ENCODE measurements at places on chromosomes 1 and 21. TPM values are rescaled to one million over a fixed set of nuclear protein-coding genes. Genes with fewer than 3 reads are reported as not detected.

DNA sequence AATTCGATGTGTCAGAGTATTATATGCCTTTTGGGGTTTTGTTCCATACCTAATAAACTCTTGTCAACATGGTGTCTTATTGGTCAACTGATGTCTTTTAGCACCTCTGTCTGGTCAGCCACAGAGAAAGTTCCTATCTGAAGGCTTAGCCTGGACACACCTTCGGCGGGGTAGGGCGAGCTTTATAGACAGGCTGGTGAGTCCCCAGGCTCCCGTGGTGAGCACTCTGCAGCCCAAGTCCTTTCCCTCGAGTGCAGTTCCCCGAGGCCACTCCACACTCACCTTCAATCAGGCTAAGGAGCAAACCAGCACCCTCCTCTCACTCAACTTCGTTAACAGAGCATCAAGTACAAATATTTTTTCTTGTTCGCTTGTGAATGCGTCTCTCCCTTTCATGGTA lies 133.9 kb downstream of the ATG4C start:
- H3K4me3 ChIP-seq = no peak overlapping the region
- H3K36me3 ChIP-seq = no peaks in the 10 kb centered on the region
- no peaks in the 10 kb centered on the region for H3K27me3 ChIP-seq
- no peak for DNase-seq

DNA sequence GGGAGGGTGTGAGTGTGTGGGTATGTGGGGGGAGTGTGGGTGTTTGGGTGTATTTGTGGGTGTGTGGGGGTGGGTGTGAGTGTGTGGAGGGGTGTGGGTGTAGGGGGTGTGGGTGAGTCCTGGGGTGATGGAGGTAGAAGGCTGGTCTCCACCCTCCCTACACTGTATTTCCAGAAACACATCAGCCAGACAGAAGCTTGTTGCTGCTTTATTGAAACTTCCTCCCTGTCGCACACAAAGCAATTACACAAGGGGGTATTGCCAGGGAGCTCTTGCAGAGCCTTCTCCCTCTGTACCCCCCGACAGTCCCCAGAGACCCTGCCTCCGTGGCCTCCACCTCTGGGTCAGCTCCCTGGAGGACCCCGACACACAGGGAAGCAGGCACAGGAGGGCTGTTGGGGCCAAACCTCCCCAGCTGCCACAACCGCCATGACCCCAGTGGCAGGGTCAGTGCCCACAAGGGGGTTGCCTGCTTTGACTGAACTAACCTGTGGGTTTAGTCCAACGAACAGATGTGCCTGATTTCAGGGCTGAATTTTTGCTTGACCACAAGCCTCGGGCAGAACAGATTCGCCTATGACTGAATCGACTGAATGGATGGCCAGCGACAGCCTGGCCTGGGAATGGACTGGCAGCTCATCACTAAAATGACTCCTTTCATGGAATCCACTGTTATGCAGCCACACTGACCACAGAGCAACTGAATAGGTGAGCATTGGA lies 9.1 kb upstream of the MATN1 start:
- H3K27me3 ChIP-seq = no peaks in the 10 kb centered on the region
- peaks cover 4% of the 10 kb centered on the region for H3K4me1 ChIP-seq
- H3K36me3 ChIP-seq = no peaks in the 10 kb centered on the region
- H3K27ac ChIP-seq = no peak overlapping the region

DNA sequence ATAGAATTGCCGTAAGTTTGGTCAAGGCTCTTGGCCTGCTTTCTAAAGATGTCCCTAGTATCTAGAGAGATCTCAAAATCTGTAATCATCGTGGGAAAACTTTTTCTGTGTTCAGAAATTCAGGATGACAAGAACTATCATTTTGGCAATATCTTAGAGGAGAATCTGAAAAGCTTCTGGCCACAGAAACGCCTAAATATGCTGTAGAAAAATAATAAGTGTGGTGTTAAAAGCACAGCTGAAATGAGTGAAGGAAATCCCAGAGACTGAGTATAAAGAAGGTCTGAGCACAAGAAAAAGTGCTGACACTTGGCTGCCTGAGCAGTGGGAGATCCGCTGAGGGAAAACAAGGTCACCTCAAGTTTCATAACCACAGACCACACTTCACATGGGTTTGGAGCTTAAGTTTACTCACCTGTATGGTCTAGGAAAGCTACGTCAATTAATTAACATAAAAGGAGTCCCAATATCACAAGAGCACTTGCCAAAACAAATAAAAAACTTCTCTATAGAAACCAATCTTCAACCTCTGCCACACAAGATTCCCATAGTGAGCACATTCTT lies 235.2 kb upstream of the IRF2BP2 start:
- no peak for DNase-seq
- H3K4me1 ChIP-seq = no peaks in the 10 kb centered on the region
- H3K27ac ChIP-seq = no peak overlapping the region
- H3K36me3 ChIP-seq = no peaks in the 10 kb centered on the region

GRCh38 chr1:160436966-160437365 lies 36.6 kb downstream of the VANGL2 start:
- H3K27me3 ChIP-seq = no peaks in the 10 kb centered on the region
- no peak for DNase-seq
- H3K27ac ChIP-seq = no peak overlapping the region
- H3K4me1 ChIP-seq = peaks cover 1% of the 10 kb centered on the region

- H3K4me3 ChIP-seq = no peak overlapping the region
- no peak for DNase-seq
- no peaks in the 10 kb centered on the region for H3K27me3 ChIP-seq
- no peaks in the 10 kb centered on the region for H3K4me1 ChIP-seq
- H3K36me3 ChIP-seq = no peaks in the 10 kb centered on the region
Observed at GRCh38 chr1:38071312-38072256, 25.0 kb upstream of the POU3F1 start.

- H3K36me3 ChIP-seq = no peaks in the 10 kb centered on the region
- H3K4me3 ChIP-seq = no peak overlapping the region
- H3K27me3 ChIP-seq = no peaks in the 10 kb centered on the region
- no peaks in the 10 kb centered on the region for H3K4me1 ChIP-seq
Observed at GRCh38 chr1:30695439-30695841, 27.9 kb downstream of the MATN1 start.

DNA sequence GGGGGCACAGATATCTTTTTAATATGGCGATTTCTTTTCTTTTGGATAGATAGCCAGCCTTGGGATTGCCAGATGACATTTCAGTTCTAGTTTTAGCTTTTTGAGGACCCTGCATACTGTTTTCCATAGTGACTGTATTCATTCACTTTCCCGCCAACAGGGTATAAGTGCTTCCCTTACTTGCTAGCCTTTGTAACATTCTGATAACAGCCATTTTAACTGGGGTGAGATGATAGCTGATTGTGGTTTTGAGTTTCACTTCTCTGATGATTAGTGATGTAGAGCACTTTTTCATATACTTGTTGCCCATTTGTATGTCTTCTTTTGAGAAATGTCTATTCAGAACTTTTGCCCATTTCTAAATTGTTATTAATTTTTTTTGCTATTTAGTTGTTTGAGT lies 151.9 kb downstream of the NTPCR start:
- H3K4me1 ChIP-seq = peaks cover 3% of the 10 kb centered on the region
- DNase-seq = no peak
- no peak overlapping the region for H3K4me3 ChIP-seq
- H3K27ac ChIP-seq = no peak overlapping the region
- H3K36me3 ChIP-seq = no peaks in the 10 kb centered on the region
- H3K27me3 ChIP-seq = no peaks in the 10 kb centered on the region

DNA sequence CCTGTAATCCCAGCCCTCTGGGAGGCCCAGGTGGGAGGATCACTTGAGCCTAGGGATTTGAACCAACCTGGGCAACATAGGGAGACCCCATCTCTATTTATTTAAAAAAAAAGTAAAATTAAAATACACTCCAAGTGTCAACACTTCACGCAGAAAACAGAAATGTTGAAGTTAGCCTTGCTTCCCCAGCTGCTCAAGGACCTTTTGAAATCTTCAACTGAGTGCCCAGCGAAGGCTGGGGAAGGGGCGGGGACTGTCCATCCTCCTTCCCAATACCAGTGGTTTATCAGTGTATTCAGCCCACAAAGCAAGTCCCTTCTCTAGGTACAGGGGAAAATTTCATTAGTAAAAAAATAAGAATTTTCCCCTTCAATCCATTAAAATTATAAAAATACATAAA lies 2.2 kb upstream of the DNAJC28 start:
- no peaks in the 10 kb centered on the region for H3K36me3 ChIP-seq
- DNase-seq = no peak
- no peaks in the 10 kb centered on the region for H3K27me3 ChIP-seq
- no peaks in the 10 kb centered on the region for H3K4me1 ChIP-seq
- no peak overlapping the region for H3K27ac ChIP-seq
- no peak overlapping the region for H3K4me3 ChIP-seq

GRCh38 chr1:158681606-158682005 lies 4.9 kb downstream of the SPTA1 start:
- no peaks in the 10 kb centered on the region for H3K27me3 ChIP-seq
- H3K36me3 ChIP-seq = no peaks in the 10 kb centered on the region
- DNase-seq = no peak
- no peaks in the 10 kb centered on the region for H3K4me1 ChIP-seq
- H3K4me3 ChIP-seq = no peak overlapping the region

DNA sequence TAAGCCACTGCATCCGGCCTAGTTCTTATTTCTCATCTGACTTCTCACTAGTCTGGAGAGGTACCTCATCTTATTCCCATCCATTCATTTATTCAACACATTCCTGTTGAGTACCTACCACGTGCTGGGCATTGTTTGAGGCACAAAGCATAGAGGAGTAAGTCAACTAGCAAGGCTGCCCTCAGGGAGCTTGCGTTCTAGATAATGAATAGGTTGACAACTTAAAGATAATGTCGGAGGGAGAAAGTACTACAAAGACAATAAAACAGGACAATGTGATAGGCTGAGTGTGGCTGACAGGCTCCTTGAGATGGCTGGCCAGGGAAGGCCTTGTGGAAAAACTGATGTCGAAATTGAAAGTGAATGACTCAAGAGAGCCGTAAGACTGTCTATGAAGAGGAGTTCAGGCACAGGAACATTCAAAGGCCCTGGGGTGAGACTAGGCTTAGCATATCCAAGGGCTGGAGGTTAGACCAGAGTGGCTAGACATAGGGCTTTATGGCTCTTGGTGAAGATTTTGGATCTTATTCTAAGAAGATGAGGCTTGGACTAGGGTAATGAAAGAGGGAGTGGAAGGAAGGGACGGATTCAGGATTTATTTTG lies 18.3 kb downstream of the SPATA21 start:
- H3K4me1 ChIP-seq = no peaks in the 10 kb centered on the region
- no peak overlapping the region for H3K4me3 ChIP-seq
- no peaks in the 10 kb centered on the region for H3K36me3 ChIP-seq
- no peaks in the 10 kb centered on the region for H3K27me3 ChIP-seq
- H3K27ac ChIP-seq = no peak overlapping the region

- DNase-seq = no peak
- no peak overlapping the region for H3K27ac ChIP-seq
- no peak overlapping the region for H3K4me3 ChIP-seq
Observed at GRCh38 chr1:206899717-206900116, 2.5 kb downstream of the IL24 start.

DNA sequence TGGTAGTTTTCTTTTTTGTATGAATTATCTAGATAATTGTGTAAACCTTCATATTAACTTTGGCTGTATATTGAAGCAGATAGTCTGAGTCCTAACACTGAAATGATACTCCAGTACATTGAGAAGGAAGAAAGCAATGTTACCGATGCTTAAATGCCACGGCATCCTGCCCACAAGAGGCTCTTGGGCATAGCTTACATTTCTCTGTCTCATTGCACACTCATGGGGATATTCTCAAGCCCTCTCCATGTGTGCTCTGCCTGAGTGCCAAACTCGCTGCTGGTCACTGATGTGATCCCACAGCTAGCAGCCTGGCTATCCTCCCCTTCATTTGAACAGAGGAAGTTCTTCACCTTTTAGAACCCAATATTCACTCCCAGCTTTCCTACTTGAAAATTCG lies 179.4 kb downstream of the TGFB2 start:
- H3K27ac ChIP-seq = no peak overlapping the region
- DNase-seq = no peak
- no peaks in the 10 kb centered on the region for H3K4me1 ChIP-seq
- H3K4me3 ChIP-seq = no peak overlapping the region
- no peaks in the 10 kb centered on the region for H3K27me3 ChIP-seq

DNA sequence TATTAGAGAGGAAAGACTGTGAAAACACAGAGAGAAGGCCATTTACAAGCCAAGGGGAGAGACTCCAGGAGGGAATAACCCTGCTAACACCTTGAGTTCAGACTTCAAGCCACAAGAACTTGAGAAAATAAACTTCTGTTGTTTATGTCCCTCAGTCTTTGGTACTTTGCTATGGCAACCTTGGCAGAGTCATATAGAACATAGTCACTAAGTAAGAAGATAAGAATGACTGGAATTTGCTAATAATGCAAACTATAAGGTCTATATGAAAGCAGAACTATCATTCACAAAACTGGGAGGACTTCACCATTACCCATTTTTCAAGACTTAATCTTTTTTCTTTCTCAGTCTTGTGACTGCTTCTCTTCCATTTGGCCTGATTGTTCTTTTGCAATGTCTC lies 767.3 kb upstream of the ADAMTS5 start:
- H3K4me3 ChIP-seq = no peak overlapping the region
- no peak overlapping the region for H3K27ac ChIP-seq
- DNase-seq = no peak
- H3K36me3 ChIP-seq = no peaks in the 10 kb centered on the region
- no peaks in the 10 kb centered on the region for H3K4me1 ChIP-seq

DNA sequence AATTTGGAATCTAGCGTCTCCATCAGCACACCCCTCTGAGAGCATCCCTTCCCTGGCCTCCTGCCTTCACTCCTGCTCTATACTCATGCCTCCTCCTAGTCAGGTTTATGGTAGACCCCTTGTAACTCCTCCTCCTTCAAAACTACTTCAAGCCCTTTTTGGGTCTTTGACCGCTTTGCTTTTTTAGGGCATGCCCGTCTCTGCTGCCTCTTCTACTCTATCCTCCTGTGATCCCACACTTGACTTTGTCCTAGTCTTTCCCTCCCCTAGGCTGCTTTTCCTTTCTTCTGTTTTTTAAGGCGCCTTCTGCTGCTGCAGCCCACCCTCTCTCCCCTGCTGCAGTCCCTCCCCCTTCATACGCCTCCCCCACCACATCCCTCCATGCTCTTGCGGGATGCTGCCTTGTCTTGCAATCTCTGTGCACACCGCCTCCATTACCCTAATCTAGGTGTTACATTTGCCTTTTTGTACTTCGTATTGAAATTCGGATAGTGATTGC lies 1.5 kb downstream of the SNX27 start:
- H3K36me3 ChIP-seq = no peaks in the 10 kb centered on the region
- H3K27me3 ChIP-seq = no peaks in the 10 kb centered on the region
- peaks cover 12% of the 10 kb centered on the region for H3K4me1 ChIP-seq
- DNase-seq = no peak
- peak overlapping the region; percentile 96 for H3K4me3 ChIP-seq
- H3K27ac ChIP-seq = peak overlapping the region; percentile 93

DNA sequence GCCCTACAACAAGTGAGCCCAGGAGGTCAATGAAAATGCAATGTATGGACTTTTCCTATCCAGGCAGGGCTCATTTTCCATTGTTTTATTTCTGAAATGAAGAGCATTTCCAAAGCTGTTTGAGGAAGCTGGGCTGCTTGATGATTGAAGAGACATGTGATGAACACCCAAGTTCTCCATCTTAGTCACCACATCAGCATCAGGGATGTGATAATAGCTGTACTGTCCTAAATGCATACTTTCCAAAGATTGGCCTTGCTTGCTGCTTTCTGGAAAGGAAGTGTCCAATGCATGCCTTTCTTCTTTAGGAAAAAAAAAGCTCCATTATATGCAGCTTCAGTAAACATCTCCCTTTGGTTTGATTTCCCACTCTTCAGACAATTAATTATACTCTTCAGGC lies 425.9 kb upstream of the RUNX1 start:
- H3K4me3 ChIP-seq = no peak overlapping the region
- H3K4me1 ChIP-seq = peaks cover 6% of the 10 kb centered on the region
- no peak for DNase-seq
- H3K27ac ChIP-seq = no peak overlapping the region
- H3K27me3 ChIP-seq = no peaks in the 10 kb centered on the region
- H3K36me3 ChIP-seq = no peaks in the 10 kb centered on the region

CR2 gene
- total RNA-seq = not detected

GLIS1 gene
- 0.31 TPM for total RNA-seq

IFFO2 gene
- 5.3 TPM for total RNA-seq

CD53 gene
- total RNA-seq = 7.0 TPM

CD101 gene
- total RNA-seq = 1.6 TPM

PRAMEF1 gene
- total RNA-seq = not detected
